ENCODE measurements at places on chromosomes 5 and 9. TPM values are rescaled to one million over a fixed set of nuclear protein-coding genes. Genes with fewer than 3 reads are reported as not detected.

- H3K27me3 ChIP-seq = no peaks in the 10 kb centered on the region
- no peak overlapping the region for H3K27ac ChIP-seq
- no peak overlapping the region for H3K4me3 ChIP-seq
- DNase-seq = no peak
Measured at GRCh38 chr9:88775559-88775958, 215.7 kb upstream of the S1PR3 start.

Gene WNT8A
- not detected for polyA plus RNA-seq

DNA sequence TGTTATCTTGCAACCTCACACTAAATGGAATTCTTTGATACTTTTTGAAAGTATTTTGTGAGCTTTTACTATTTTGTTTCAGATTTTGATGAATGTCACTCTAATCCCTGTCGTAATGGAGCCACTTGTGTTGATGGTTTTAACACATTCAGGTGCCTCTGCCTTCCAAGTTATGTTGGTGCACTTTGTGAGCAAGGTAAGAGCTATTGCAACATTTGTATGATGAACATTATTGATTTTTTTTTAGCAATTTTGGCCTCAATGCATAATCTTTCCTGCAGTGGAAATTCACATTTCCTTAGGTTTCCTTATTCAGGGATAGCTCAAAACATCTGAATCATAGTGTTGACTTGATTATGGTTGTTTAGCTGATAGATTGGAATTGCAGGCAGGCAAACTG lies 76.3 kb downstream of the VCAN start:
- H3K27ac ChIP-seq = no peak overlapping the region
- no peaks in the 10 kb centered on the region for H3K36me3 ChIP-seq
- H3K27me3 ChIP-seq = no peaks in the 10 kb centered on the region
- no peak for DNase-seq
- H3K4me1 ChIP-seq = no peaks in the 10 kb centered on the region
- H3K4me3 ChIP-seq = no peak overlapping the region

Gene FAM200C
- 7.9 TPM for polyA plus RNA-seq

Gene FAM221B
- polyA plus RNA-seq = not detected

- H3K27me3 ChIP-seq = no peaks in the 10 kb centered on the region
- no peaks in the 10 kb centered on the region for H3K36me3 ChIP-seq
- DNase-seq = no peak
- H3K27ac ChIP-seq = no peak overlapping the region
- H3K4me3 ChIP-seq = no peak overlapping the region
- no peaks in the 10 kb centered on the region for H3K4me1 ChIP-seq
Measured at GRCh38 chr5:175749591-175749990, 91.7 kb downstream of the HRH2 start.

DNA sequence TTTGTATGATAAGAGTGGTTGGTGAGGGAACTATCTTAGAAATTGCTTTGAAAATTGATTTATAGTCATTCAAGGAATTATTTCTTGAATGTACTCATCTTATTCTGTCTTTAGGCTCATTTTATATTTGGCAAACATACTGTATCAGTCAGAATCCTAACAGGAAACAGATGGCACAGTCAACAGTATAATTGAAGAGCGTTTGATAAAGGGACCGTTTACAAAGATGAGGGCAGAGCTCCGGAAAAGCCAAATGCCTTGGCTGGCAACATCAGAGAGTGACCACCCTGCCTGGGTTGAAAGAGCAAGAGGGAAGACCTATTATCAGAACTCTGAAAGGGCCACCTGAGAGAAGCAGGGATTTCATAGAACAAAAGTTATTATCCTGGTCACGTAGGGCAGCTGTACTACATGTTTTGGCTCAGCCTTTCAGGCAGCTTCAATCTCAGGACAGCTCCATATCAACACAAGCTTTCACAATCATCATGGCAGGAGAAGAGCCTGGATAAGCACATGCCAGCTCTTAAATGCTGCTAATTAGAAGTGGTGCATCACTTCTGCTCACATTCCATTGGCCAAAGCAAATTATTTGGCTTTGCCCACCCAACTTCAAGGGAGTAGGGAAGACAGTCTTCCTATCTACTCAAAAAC lies 47.2 kb upstream of the ARL15 start:
- no peak for DNase-seq
- no peaks in the 10 kb centered on the region for H3K27me3 ChIP-seq
- H3K27ac ChIP-seq = no peak overlapping the region
- H3K4me3 ChIP-seq = no peak overlapping the region
- H3K4me1 ChIP-seq = peaks cover 2% of the 10 kb centered on the region
- H3K36me3 ChIP-seq = no peaks in the 10 kb centered on the region

Gene SLC6A7
- polyA plus RNA-seq = 0.02 TPM

- H3K4me1 ChIP-seq = no peaks in the 10 kb centered on the region
- H3K27me3 ChIP-seq = no peaks in the 10 kb centered on the region
- DNase-seq = no peak
- no peak overlapping the region for H3K27ac ChIP-seq
Measured at GRCh38 chr5:117065161-117065560, 490.5 kb upstream of the SEMA6A start.

Gene ZNF169
- polyA plus RNA-seq = 6.6 TPM

GRCh38 chr5:5688194-5688924 lies 265.9 kb downstream of the ICE1 start:
- no peaks in the 10 kb centered on the region for H3K36me3 ChIP-seq
- no peak overlapping the region for H3K4me3 ChIP-seq
- H3K27me3 ChIP-seq = no peaks in the 10 kb centered on the region
- DNase-seq = no peak
- H3K27ac ChIP-seq = no peak overlapping the region

DNA sequence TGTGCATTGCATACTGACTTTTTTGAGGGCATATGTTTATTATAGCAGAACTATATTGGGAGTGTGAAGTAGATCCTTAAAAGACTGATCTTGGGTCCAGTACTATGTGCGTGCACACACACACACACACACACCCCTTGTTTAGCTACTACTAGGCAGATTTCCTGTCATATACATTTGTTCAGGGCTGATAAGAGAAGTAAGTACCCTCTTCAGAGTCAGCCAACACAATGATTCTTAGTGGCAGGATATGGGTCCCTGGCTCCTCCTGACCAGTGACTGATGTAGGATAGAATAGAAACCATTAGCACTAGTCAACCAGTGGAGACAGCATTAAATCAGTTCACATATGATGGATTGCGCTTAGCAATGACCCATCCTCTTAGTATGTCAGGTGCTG lies 76.2 kb upstream of the MIER3 start:
- no peaks in the 10 kb centered on the region for H3K36me3 ChIP-seq
- no peak for DNase-seq
- no peaks in the 10 kb centered on the region for H3K4me1 ChIP-seq
- H3K27me3 ChIP-seq = no peaks in the 10 kb centered on the region

DNA sequence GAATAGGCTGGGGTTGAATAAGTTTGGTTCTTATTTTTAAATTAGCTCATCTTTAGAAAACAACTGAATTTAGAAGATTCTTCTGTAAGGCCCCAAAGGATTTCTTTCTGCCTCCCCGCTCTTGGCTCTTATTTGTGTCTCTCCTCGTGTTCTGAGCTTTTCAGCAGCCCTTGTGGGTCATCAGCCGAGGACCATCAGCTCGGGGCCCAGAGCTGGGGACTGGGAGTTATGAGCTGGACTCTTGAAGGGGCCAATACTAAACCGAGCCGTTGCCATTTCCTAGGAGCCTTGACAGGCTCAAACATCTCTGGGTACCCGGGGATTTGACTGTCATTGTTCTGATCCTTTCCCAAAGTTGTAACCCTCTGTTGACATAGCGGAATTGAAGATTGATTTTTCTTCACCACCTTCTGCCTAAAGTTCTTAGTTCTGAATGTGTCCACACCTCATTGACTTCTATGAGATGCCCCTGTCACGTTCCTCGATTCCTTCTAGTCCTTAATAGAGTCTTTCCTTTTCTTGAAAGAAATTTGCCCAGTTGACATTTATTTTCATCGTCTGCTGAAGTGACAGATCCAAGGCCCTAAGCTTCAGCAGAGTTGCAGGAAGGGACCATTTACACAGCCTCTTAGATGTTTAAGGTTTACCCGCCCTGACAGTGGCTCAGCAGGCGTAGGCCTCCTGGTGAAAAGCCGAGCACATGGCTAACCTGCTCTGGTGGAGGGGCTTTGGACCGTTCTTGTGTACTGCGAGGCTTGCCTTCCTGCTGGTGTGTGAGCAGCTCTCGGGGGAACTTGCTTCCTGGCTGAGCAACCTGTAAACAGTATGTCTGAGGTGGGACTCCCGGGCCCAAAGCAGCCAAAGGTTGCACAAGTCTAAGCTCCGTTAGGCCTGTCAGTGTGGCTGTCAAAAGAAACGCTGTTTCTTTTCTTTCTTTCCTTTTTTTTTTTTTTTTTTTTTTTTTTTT lies 24.0 kb downstream of the ABL1 start:
- H3K4me1 ChIP-seq = peaks cover 5% of the 10 kb centered on the region
- H3K36me3 ChIP-seq = no peaks in the 10 kb centered on the region
- no peak overlapping the region for H3K27ac ChIP-seq
- H3K27me3 ChIP-seq = no peaks in the 10 kb centered on the region
- H3K4me3 ChIP-seq = no peak overlapping the region

Gene ACTL7A
- polyA plus RNA-seq = not detected

Measured in ovary (tissue), 10 donors.